NCI-H187 (cell line): ENCODE measurements at places on chromosomes 16 and 17.

DNA sequence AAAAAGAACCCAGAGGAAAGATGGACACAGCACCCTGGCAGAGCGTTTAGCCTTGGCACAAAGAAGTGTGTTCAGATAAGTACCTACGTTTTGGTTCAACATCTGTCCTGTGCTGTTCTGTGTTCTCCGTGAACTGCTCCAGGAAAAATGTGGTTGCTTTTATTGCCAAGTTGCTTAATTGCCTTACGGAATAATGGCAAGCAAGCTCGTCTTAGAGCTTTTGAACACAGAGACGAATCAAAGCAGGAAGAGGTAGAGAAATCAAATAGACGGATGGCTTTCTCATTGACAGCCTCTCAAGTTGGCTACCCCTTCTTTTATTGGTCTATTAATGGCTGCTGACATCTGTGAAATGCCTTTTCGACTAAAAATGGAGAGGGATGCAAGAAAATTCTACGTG, 911.1 kb upstream of the EEF2KMT start:
- DNase-seq, result no peak

DNA sequence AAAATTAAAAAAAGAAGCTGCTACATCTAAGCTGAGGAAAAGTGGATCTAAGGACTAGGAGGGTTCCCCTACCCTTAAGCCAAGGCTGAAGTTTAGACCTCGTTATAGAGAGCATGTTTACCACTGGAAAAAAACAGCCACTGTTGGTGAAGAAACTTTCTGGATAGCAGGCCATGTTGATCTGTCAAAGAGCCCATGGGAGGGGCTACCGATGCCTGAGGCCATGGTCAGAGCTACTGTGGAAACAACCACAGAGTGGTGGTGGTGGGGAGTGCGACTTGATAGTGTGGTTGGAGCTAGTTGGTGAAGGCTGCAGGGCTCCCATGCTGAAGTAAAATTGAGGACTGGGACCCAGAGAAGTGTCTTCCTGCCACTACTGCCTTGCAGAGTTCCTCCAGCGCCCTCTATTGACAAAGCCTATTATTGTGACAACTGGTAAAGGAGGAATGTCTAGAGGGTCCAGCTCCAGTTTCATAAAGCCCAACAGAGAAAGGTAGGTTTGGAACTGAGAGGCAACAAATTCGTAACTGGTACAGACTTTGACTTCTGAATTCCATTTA, 12.7 kb upstream of the FAM20A start:
- peak; percentile 26 for DNase-seq

DNA sequence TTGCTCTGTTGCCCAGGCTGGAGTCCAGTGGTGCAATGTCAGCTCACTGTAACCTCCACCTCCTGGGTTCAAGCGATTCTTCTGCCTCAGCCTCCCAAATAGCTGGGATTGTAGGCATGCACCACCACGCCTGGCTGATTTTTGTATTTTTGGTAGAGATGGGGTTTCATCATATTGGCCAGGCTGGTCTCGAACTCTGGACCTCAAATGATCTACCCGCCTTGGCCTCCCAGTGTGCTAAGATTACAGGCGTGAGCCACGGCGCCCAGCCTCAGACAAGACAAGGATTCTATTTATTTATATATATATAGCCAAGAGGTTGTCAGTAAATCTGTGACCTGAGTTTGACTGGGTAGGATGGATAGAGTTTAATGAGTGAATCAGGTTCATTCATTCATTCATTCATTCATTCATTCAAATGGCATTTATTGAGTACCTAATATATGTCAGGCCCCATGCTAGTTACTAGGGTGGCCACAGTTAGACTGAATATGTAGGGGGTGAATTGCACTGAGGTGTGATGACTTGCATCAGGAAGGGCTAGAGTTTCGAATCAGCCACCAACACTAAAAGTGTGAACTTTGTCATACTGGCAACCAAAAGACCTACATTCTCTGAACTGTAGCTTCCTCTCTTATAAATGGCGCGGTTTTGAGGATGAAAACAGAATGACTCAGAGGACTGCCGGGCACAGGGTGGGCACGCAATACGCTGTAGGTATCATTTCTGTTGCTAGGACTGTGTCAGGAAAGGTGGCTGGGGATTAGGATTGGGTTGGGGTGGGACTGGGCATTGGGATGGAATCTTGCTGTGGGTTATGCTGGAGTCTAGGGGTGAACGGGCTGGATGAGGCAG, 37.8 kb downstream of the ITGAE start:
- no peak for DNase-seq

- DNase-seq, result no peak
These were observed 80.7 kb downstream of the HS3ST3B1 start for GRCh38 chr17:14381606-14382005.

DNA sequence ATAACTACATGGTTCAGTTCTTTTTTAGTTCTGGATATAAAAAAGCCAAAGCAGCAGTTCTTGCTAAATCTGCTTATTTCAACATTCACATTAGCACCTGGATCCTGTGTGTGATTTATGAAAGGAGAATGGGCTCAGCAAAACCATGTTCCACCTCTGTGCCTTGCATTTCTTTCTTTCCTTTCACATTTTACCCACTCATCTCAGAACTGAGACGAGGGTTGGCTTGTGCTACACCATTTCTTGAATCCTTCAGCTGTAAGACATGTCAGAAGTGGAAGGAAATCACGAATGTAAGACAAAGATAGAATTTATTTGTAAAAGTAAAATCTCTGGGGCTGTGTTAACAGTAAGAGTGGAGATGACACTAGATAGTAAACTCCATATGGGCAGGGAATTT, 1.2 kb upstream of the UTP6 start:
- DNase-seq, result no peak

DNA sequence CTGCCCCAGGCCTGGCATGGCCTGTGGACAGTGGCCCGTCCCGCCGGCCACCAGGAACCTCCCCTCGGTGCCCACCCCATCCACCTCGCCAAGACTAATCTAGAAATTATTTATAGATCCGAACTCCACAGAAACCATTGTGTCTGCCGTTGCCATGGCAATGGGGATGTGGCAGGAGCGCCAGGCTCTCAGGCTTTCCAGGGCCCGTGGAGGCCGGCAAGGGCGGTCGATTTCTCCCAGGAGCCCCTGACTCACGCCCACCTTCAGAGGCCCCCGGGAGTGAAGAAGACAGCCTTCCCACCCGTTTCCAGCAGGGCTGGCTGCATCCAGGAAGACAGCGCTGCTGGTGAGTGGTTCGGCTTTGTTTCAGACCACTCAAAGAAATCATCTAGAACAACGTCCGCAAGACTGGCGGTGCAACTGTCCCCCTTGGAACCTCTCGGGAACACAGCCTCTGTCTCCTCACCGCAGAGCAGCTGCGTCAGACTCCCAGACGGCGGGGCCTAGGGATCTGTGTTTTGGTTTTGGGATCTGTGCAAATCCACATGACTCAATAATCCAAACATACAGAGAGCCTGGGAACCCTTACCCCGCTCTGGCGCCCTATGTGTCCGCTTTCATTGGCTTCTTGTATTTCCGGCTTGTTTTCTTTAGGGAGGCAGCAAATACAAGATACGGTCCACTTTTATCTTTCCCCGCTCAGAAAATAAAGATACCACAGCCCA, 48.5 kb upstream of the ZCCHC14 start:
- DNase-seq, result no peak

DNA sequence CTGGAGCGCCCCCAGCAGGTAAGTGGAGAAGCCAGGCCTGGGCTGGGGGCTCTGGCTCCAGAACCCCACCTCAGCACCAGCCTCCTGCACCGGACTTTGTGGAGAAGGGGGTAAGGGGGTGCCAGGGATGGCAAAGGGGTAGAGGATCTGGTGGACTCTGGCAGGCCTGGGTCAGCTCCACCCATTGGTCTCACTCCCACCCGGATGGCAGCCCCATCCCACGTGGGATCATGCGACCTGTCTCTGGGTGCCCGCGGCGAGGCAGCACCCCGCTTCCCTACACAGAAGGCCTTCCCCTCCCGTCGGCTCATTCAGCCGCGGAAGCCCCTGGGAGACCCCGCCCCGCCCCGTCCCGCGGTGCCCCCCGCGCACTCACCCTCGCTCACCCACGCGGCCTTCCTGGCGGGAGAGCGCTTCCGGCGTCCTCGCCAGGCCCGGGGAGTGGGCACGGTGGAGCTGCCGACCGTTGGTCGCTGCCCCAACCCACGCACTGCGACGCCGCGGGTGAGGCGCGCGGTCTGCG, 498 bp upstream of the PLEKHG4 start:
- DNase-seq, result no peak

DNA sequence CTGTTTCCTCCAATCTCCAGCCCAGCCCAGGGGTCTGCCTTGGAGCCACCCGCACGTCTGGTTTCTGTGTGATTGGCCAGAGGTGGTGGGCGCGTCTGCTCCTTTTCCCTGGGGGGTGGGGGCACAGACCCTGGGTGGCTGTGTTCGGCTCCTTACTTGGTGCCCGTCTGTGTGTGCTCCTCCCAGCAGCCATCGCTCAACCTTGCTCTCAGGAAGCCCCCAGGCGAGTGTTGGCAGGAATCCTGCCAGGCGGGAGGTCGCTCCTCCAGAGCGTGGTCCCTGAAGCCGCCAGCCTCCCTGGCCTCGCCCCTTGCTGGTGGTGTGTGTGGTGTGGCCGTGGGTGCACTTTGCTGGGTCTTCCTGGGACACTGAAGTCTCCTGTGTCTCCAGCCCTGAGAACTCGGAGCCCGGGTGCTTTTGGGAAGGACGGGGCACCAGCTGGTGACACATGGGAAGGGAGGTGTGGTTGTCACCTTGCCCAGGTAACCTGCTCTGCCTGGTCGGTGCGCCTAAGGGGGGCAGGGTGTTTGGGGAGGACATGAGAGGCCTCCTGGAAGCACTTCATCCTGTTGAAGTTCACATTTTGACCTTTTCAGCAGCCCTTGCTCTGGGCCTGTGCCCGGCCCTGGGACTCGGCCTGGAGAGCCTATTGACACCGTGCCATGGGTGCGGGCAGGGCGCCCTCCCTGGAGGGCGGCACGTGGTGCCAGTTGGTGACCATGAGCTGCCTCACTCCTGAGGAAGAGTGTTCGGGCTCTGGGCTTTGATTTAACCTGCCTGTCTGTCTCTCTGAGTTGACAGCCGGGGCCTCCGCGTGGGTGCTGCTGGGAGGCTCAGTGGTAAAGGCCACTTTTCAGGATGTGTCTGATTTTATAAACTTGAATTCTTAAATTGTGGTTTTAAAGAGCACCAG, 49.0 kb upstream of the ZNF750 start:
- no peak for DNase-seq

- no peak for DNase-seq
These were observed 13.9 kb downstream of the ERN2 start for GRCh38 chr16:23699100-23699499.

- DNase-seq, result no peak
These were observed 14.4 kb downstream of the ELAC2 start for GRCh38 chr17:13003454-13003851.

- no peak for DNase-seq
These were observed 294.0 kb downstream of the ZFHX3 start for GRCh38 chr16:72753881-72754280.

- no peak for DNase-seq
These were observed 32.1 kb upstream of the JPT2 start for GRCh38 chr16:1645914-1646525.

- peak; percentile 14 for DNase-seq
These were observed 56.8 kb downstream of the BEAN1 start for GRCh38 chr16:66483689-66484452.
